ENCODE measurements at places on chromosomes 1 and 21.

- no peak for DNase-seq
These were observed 76.9 kb downstream of the ERICH3 start for GRCh38 chr1:74596717-74597116.

DNA sequence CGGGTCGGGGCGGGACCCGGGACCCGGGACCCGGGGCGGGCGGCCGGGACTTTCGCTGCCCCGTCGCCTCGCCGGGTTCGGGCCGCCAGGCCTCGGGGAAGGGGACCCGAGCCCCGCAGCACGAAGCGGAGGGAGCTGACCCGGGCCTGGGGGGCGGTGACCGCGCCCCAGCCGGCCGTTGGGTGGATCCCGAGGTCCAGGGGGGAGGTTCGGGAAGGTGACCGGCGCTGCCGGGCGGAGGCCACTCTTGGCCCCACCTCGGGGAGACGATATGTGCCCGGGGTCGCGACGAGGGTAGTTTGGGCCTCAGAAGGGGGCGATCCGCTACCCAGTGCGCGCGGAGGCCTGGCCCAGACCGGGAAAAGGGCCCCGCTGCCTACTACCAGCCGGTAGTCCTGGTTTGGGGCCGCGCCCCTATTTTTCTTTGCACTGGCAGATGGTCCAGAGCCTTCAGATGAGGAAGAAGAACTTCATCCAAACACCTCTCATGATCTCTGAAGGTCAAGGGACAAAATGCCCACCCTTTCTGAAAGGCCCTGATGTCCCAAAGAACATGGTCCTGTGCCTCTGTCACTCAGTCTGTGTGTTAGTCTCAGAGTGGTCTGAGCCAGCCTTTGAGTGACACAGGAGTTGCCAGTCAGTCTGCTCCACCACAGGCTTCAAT is 766 bp downstream of the AGO4 start:
- no peak for DNase-seq

DNA sequence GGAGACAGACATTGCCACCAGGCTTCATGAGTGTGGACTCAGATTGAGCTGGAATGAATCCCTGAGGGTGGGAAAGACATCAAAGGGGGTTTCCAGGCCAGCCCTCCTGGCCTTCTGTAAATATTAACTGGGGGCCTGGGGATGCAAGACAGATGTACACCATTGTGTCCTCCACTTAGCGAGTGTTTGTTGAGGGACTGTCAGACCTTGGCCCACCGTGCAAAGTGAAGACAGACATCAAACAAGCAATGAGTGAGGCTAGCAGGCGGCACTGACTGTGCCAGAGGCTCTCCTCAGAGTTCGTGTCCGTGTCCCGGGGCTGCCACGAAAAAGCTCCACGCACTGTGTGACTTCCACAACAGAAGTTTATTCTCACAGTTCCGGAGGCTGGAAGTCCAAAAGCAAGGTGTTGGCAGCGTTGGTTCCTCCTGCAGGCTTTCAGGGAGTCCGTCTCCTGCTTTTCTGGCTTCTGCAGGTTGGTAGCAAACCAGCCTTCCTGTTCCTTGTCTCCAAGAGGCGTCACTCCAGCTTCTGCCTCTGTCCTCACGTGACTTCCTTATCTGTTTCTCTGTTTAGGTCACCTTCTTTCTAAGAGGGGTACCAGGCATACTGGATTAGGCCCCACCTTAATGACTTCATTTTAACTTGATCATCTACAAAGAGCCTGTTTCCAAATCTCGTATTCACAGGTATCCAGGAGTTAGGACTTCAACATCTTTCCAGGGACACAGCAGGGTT is 59.1 kb downstream of the DISP3 start:
- no peak for DNase-seq

GRCh38 chr1:43331688-43332087 is 5.9 kb upstream of the MPL start:
- DNase-seq = no peak

- DNase-seq = no peak
These were observed 75.5 kb upstream of the MACF1 start for GRCh38 chr1:39128959-39129358.

DNA sequence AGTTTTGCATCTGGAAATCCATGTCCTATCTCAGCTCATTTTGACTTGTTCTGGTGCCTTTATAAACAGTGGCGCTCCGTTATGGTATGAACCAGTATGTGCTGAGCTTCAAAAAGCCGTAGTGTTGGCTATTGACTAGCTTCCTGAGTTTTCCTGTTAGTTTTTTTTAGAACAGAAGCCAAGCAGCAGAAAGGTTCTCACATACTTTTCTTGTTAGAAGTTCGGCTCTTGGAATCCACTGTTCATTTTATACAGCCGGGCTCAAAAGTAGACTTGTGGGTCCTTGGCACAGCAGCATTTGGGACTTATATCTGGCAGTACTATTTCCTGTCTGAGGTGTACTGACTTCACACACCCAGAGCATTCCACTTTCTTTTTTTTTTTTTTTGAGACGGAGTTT is 63.8 kb downstream of the TBCE start:
- DNase-seq = peak; percentile 30

DNA sequence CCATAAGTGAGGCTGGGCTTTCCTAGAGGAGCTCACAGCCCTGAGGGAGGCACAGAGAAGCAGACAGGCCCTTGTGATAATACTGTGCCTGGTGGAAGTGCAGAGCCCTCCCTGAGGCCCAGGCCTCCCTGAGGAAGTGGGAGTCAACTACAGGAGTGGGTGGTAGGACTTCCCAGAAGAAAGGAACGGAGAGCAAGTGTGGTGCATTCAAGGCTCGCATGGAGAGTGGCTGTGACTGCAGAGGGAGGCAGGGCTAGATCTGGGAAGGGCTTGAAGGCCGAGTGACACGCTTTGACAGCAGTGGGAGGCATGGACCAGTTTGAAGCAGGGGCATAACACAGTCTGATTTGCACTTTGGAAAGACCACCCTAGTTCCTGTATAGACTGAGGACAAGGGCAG is 37.3 kb downstream of the AZIN2 start:
- DNase-seq = no peak

- peak; percentile 67 for DNase-seq
These were observed 6.9 kb upstream of the ANKRD35 start for GRCh38 chr1:145892486-145893087.

- no peak for DNase-seq
These were observed 17.1 kb upstream of the ATP5PO start for GRCh38 chr21:33932731-33933130.

DNA sequence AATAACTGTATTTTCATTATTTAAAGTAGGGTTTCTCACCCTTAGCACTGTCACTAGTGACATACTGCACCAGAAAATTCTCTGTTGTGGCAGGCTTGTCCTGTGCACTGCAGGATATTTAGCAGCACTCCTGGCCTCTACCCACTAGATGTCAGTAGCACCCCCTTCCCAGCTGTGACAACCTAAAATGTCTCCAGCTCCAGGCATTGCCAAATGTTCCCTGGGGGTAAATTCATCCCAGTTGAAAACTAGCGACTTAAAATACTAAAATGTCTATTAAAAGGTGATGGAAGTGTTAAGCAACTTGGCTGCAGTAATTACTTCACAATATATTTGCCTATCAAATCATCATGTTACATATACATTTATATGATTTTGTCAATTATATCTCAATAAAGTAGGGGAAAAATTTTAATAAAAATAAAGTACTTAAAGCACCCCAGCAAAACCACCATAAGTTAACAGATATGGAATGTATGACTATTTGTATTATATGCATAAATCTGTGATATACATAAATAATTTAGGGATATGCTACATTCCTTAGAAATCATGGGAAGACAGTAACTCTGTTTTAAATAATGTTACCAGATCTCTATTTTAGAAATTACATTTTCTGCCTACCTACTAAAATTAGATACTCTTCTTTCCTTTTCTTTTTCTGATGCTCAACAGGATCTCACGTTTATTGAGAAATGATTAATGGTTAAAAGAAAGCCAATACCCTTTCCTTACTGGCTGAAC is 74.6 kb downstream of the ARID4B start:
- DNase-seq = peak; percentile 78

DNA sequence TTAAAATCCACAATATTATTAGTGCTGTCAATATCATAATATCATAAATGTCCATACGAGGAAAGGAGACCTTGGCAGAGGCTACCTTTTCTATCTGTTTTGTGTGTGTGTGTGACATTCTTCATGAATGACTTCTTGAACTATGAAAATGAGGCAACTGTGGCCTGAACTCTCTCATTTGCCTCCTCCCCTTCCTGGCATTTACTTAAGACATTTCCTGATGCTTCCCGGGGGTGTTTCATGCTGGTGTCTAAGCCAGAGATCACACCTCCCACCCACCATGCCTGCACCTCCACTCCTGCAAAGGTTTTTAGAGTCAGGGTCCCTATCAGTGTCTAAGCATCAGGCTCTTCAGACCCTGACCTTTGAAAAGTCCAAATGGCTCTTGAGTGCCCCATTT is 420.9 kb downstream of the KIF26B start:
- DNase-seq = peak; percentile 31

DNA sequence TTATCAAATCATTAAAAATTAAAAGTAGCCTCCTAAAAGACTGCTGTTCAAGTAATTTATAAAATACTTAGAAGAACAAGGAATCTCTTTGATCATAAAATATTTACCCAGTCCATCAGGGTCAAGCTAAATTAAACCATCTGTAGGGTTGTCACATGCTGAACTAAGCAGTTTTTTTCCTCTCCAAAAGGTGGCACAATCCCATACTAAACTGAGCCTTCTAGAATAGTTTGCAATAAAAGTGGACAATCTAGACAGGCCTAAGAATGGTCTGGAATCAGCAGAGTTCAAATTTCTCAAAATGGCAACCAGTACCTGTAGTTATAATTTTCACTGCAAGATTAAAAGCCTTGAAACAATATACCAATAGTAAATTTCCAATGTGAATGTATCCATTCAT is 194.8 kb downstream of the EIF4G3 start:
- peak; percentile 63 for DNase-seq
